Left renal pelvis (tissue), 4 donors: ENCODE measurements at places on chromosomes 12 and 14.

GRCh38 chr12:25681580-25681979, 128.5 kb upstream of the LMNTD1 start:
- no peak for DNase-seq

DNA sequence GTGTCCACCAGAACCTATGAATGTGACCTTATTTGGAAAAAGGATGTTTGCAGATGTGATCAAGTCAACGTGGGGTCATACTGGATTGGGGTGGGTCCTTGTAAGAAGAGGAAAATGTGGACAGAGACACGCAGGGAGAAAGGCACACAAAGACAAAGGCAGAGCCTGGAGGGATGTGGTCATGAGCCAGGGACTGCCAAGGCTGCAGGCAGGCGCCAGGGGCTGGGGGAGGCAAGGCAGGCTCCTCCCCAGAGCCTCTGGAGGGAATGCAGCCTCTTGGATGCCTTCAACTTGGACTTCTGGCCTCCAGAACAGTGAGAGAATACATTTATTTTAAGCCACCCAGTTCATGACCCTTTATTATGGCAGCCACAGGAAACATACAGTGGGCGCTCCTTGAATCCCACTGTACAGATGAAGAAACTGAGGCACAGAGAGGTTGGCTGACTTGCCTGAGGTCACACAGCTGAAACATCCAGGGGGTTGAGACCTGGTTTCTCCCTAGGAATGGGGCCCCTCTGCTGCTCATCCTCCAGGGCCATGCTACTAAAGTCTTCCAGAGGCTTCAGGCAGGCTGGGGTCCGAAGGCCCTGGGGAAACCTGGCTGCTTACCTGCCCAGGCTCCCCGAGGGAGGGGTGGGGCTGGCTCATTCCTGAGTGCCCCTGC, 99.7 kb downstream of the RFLNA start:
- DNase-seq: no peak

GRCh38 chr12:19129486-19130223, at the start of gene PLEKHA5:
Gene PLEKHA5 (plus strand): TSS chr12:19129733. CDS start chr12:19129800, 67 bp downstream.
- DNase-seq: peak; percentile 57

GRCh38 chr12:47963340-47964040, at the start of gene TMEM106C:
Gene TMEM106C (plus strand): TSS chr12:47963596. CDS start chr12:47964237, 641 bp downstream.
- peak; percentile 94 for DNase-seq

DNA sequence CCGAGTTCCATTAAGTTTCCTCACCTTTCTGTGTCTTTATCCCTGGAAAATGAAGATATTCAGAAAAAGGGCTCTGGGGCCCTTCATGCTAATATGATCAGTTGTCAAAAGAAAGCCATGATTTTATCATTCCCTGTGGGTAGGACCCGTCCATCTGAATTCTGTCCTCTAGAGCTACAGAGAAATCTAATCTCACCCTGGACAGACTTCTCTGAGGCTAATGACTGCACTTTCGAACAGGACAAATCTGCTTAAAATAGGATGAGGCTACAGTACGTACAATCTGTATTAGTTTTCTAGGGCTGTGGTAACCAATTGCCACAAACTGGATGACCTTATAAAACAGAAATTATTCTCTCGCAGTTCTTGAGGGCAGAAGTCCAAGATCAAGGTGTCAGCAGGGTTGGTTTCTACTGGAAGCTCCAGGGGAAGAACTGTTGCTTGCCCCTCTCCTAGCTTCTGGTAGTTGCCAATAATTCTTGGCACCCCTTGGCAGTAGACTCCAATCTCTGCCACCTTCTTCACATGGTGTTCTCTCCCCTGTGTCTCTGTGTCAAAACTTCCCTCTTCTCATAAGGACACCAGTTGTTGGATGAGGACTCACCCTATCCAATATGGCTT, 1.3 kb downstream of the AK7 start:
- no peak for DNase-seq

GRCh38 chr12:108457006-108457733, 57.9 kb upstream of the FICD start:
- DNase-seq: no peak

DNA sequence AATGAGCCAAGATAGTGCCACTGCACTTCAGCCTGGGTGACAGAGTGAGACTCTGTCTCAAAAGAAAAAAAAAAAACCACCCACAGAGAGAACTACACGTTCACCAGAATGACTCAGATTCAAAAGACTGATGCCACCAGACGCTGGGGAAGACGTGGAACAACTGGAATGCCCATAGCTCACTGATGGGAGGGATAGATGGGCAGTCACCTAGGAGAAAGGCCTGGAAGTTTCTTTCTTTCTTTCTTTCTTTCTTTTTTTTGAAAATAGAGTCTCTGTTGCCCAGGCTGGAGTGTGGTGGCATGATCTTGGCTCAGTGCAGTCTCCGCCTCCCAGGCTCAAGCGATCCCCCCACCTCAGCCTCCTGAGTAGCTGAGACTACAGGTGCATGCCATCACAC, 10.0 kb upstream of the KLC1 start:
- DNase-seq: no peak

- DNase-seq: no peak
Measured at GRCh38 chr12:41108032-41108431, 80.1 kb upstream of the PDZRN4 start.

DNA sequence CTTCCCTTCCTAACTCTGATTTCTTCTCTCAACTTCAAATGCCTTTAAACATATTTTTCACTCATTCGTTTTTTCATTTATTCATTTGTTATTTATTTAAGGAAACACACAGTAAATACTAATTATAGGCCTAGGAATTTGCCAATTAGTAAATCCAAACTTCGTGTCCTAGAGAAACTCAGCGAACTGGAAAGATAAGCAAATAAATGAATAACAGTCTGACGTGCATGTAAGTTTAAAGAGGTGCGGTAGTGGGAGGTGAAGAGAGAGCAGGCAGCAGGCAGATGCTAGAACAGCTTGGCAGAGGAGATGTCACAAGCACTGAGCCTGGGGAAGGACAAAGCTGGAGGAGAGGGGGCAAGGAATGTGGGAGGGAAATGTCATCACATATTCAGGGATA, 228.2 kb downstream of the DPY19L2 start:
- DNase-seq: no peak

DNA sequence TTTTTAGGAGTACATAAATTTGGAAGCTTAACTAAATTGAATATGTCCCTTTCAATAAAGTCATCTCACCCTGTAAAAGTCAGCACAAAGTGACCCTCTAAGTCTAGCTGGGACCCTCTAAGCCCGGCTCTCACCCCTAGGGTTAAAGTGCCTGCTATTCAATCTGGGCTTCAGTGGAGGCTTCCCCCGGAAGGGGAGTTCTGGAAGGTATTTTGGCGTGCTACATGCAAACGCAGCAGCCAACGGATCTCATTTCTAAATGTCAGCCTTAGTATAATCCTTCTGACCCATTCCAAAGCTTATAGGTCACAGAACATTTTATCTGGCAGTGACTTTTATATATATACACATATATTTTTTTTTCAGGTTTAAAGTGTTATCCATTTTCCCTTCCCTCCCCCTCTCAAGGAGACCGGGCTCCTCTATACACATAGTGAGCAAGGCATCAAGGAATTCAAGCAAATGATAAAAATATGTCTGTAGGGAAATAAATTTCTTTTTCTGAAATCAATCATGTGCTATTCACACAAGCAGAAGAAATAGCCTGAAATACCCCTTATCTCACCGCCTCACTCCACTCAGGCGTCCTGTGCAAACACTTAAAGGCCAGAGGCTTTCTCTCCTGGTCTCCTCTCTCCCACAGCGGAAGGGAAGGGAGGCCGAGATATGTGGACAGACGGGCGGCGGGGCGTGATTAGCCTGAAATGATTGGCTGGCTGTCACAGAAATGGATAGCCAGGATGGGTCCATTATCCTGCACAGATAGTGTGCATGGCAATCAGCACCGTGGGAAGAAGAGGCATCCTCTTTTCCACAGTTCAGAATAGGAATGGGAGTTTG, 301.7 kb downstream of the GALC start:
- no peak for DNase-seq

DNA sequence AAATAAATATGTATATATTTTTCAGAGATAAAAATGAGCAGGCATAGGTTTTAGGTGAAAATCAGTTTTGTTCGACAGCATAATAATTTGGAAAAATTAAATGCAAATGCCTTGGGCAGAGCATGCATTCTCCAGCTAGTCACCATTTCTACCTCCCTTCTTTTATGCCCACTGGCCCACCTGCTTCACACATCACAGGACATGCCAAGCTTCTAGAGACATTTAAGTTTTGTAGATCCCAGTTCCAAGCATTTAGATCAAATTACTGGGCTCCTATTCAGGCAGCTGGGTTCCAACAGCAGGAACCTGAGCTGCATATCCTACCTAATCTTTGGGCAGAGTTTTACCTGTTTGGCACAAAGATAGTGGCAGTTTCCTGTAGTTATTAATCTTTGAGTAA, 67.6 kb upstream of the SLC38A4 start:
- DNase-seq: no peak

DNA sequence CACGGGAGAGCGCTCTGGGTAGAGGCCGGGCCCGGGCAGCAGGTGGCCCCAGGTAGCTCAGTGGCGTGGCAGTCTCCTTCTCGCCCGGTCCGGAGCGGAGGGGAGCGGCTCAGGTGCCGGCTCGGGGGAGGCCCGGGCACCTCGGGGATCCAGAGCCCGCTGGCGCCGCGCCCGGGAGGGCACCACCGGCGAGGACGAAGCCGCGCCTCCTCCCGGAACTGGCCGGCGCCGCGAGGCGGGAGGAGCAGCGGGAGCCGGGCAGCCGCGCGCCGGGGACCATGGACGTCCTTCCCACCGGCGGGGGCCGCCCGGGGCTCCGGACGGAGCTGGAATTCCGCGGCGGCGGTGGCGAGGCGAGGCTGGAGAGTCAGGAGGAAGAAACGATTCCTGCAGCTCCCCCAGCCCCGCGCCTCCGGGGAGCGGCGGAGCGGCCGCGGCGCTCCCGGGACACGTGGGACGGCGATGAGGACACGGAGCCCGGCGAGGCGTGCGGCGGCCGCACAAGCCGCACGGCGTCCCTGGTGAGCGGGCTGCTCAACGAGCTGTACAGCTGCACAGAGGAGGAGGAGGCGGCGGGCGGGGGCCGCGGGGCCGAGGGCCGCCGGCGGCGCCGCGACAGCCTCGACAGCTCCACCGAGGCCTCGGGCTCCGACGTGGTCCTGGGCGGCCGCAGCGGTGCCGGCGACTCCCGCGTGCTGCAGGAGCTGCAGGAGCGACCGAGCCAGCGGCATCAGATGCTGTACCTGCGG, 21.5 kb upstream of the GNS start:
- DNase-seq: no peak

- DNase-seq: no peak
Measured at GRCh38 chr12:96136161-96136560, 58.0 kb upstream of the ELK3 start.

- DNase-seq: no peak
Measured at GRCh38 chr12:94039914-94040313, 108.5 kb upstream of the PLXNC1 start.

- no peak for DNase-seq
Measured at GRCh38 chr12:109717390-109718357, 4.0 kb downstream of the FAM222A start.

- no peak for DNase-seq
Measured at GRCh38 chr14:104968541-104969401, 9.4 kb downstream of the AHNAK2 start.

DNA sequence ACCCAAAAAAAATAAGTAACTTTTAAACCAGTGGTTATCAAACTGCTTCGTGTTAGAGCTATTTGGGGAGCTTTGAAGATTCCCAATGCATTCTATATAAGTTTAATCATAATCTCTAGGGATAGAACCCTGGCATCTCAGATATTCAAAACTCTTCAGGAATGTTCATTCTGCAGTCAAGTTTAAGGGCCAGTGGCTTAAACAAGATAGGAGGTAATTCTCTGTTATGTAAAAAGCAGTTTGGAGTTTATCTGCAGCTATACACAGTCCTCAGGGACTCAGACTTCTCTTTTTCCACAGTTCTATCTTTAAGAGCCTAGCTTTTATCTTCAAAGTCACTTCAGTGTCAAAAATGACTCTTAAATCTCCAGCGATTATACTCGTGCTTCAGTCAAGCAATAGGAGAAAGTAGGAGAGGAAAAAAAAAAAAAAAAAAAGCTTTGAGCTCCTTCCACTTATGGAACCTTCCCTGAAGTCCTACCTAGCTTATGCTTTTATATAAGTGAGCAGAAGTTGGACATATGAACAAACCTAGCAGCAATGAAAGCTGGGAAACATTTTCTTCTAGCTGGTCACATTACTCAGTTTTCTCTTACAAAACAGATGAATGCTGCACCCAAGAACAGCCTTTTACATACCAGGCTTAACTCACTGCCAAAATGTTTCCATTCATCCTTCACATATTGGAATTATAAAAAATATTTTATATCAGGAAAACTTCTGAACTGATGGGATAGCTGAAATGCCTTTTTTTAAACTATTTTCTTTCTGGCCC, 302.8 kb downstream of the FSCB start:
- DNase-seq: no peak

GRCh38 chr14:33768458-33768830, 182.4 kb downstream of the EGLN3 start:
- no peak for DNase-seq

GRCh38 chr14:69424149-69424923, 25.8 kb downstream of the SLC39A9 start:
- DNase-seq: no peak

DNA sequence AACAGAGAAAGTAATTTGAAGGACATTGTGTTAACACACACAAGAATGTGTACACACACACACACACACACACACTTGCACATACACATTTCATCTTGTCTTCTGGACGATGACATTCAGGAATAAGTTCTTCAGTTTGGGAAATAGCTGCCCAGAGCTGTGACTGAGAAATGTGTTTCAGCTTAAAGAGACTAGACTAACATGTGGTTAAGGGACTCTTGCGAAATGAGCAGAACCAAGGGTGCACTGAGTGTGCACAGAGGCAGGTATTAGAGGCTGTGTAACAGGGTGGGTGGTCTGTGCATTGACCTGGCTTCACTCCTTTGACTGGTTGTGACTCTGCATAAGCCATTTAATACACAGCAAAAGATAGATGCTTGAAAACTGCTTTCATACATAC, 29.4 kb upstream of the KCNA5 start:
- DNase-seq: no peak

- no peak for DNase-seq
Measured at GRCh38 chr12:87427770-87428169, 601.4 kb downstream of the C12orf50 start.

GRCh38 chr12:28034271-28034670, 61.7 kb upstream of the PTHLH start:
- no peak for DNase-seq

GRCh38 chr14:24297190-24297964, 2.2 kb downstream of the DHRS1 start:
- no peak for DNase-seq

- DNase-seq: no peak
Measured at GRCh38 chr12:94165138-94165537, 16.8 kb downstream of the PLXNC1 start.
